ENCODE measurements at places on chromosomes 11 and 22.

DNA sequence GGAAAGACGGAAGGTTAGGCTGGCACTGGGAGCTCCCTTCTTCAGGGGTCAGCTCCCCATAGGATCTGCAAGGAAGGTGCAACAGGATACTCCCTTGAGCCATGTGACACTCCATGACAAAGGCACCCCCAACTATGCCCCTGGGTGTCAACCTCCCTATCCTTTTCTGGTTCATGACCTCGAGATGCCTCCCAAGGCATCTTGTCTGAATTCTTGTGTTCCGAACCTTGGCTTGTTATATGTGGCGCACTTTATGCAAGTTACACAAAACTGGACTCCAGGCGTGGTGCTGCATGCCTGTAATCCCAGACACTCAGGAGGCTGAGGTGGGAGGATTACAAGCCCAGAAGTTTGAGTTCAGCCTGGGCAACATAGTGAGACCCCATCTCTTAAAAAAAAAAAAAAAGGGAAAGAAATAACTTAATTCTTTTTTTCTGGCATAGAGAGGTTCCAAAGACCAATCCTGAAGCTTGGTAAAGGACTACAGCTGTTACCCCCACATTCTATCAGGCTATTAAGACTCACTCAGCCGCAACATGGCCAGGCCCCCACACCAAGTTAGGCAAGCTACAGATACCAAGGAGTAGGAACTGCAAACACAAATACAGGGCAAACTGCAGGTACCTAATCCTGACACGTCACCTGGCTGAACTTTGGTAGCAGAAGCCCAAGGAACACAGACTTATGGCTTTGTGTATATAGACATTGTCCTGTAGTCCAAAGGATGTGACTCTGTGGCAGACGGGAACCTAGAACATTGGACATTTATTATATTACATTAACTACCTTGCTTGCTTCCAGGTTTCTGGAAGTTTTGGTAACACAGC, 1.4 kb downstream of the C11orf24 start:
- no peak for DNase-seq

DNA sequence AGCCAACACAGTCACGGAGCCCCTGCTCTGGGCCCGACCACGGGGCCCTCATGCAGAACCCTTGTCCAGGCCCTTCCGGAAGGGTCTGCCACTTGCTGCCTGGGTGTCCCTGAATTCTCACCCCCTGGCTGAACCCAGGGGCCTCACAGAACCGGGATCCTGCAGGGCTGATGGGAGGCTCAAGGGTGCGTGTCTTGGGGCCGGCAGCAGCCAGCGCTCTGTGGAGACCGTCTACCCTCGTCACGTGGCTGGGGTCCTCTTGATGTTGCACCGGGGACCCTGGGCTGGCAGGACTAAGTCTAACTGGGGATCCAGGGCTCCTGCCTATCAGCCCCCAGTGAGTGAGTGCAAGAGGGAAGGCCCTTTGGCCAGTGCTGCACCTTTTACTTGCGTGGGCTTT, 19.3 kb upstream of the CCDC188 start:
- no peak for DNase-seq

- DNase-seq: no peak
Measured at GRCh38 chr22:50517495-50518260, 7.7 kb downstream of the SCO2 start.

- DNase-seq: no peak
Measured at GRCh38 chr11:97525273-97525672, 1135.5 kb downstream of the JRKL start.

GRCh38 chr11:116927163-116927974, 89.9 kb upstream of the APOA1 start:
- DNase-seq: no peak

Measured in GM12892 (cell line).